ENCODE measurements at places on chromosomes 1 and 21. TPM values are rescaled to one million over a fixed set of nuclear protein-coding genes. Genes with fewer than 3 reads are reported as not detected.

DNA sequence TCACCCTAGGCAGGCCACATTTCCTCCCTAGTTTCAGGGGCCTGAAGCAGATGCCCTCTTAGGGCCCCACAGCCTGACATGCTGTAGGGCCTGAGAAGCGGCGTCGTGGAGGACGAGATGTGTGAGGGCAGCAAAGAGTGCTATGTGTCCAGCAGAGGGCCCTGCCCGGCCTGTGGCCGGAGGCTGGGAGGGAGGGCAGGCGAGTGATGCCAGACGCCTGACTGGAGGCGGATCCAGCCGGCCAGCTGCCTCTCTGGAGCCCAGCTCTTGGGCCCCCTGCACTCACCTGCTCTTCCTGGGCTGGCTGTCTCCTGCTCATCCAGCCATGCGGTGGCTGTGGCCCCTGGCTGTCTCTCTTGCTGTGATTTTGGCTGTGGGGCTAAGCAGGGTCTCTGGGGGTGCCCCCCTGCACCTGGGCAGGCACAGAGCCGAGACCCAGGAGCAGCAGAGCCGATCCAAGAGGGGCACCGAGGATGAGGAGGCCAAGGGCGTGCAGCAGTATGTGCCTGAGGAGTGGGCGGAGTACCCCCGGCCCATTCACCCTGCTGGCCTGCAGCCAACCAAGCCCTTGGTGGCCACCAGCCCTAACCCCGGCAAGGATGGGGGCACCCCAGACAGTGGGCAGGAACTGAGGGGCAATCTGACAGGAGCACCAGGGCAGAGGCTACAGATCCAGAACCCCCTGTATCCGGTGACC lies at the start of gene GPR37L1:
TSS of gene GPR37L1 (plus strand) at position 279 of the 697 bp plus-strand sequence. CDS start at position 326, 47 bp downstream.
- no peak for DNase-seq

GRCh38 chr1:17615157-17615556 lies 75.7 kb downstream of the ARHGEF10L start:
- DNase-seq, result no peak

GRCh38 chr1:16631248-16632043 lies 18.1 kb upstream of the NBPF1 start:
- no peak for DNase-seq

DNA sequence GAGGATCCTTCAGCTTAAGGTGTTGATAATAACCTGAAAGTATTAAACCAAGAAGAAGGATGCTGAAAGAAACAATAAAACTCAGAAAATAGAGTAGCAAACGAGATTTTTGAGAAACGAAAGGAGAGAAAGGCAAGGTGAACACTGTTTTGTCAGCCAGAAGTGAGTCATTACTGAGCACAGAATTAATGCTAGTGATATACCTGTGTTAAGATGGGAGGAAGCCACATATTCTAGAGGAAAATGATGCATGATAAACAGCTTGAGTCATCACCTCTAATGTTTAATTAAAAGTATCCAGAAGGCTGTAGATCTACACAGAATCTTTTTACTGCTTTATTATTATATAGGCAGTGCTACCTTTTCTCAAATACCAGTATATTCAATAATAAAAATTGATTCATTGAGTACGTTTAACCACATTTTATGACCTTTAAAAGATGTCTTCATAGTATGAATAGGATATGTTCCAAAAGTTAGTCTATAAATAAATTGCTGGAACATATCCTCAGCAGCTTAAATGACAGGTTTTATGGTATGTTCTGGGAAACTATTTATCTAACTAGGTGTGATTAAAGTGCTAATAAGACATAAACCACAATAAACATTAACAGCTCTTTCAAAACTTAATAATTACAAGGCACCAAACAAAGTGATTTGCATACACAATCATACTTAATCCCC lies 10.3 kb downstream of the SH3GLB1 start:
- no peak for DNase-seq

- no peak for DNase-seq
Observed at GRCh38 chr1:47753808-47754207, 243.4 kb downstream of the TRABD2B start.

DNA sequence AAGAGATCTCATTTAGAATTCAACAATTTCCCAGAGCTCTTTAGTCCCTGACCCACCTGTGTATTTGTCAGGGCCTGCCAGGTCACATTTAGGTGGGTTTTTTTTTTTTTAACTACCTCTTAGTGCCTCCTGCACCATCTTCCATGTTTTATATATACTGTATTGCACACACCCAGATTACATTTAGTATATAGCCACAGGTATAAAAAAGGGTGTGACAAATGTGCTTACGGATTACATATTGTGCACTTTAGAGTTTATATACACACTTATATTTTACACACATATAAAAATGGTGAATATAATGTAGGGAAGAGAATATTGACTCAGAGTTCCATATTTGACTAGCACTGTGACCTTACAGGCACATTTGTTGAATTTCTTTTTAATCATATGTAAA lies 17.4 kb upstream of the LRIG2 start:
- DNase-seq, result no peak

DNA sequence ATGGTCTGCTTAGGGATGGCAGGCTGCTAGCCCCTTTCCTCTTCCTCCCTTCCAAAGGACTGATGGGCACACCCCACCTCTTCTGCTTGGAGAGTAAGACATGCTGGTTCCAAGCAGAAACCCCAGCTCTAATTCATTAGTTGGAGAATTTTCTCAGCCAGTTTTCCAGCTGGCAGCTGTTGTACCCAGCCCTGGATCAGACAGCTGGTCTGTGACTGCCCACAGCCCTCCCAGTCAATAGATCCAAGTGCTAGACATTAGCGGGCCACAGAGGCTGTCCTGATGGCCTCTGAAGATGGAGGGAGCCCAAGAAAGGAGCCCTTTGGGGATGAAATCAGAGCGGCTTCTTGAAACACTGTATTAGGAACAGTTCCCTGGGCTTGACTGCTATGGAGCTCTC lies 35.8 kb downstream of the ACOT11 start:
- no peak for DNase-seq

DNA sequence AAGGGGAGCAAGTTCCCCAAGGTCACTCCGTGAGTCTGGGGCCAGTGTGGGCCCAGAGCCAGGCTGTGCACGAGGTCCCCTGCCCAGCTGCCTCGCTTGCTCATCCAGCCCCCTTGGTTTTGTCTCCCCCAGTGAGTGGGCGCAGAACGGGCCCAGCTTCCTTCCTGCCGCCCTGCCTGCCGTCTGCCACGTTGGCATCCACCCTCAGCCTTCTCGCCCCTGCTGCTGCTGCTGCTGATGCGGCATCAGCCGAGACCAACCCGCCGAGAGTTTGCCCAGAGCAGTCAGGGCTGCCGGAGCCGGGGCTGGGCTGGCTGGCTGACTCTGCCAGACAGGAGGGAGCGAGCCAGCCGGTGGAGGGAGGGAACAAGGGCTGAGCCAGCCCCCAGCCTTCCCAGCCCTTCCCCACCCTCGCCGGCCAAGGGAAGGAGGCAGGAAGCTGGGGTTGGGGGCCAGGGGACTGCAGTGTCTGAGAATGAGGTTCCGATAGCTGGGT lies 31.4 kb upstream of the WASF2 start:
- no peak for DNase-seq

DNA sequence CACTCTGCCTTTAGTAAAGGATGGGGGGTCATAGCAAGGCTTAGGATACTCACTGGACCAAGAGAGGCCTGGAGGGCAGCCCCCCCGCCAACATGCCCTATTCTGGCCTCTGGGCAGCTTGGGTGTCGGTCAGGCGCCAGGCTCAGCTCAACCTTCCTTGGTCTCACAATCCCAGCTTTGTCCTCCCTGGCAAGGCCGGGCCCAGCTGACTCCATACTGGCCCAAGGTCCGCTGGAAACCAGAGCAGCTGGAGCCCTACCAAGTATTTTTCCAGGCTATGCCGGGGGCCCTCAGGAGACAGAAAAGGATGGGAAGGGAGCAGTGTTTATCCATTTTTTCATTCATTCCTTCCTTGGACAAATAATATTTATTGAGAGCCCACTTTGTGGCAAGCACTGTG lies 6.2 kb downstream of the FBXO2 start:
- no peak for DNase-seq

GRCh38 chr1:156751451-156751756 lies at the start of gene HDGF:
Gene HDGF (minus strand): TSS chr1:156751675. CDS start chr1:156751429, 246 bp downstream.
- DNase-seq, result no peak

GRCh38 chr1:63865561-63865960 lies 91.7 kb downstream of the ROR1 start:
- no peak for DNase-seq

DNA sequence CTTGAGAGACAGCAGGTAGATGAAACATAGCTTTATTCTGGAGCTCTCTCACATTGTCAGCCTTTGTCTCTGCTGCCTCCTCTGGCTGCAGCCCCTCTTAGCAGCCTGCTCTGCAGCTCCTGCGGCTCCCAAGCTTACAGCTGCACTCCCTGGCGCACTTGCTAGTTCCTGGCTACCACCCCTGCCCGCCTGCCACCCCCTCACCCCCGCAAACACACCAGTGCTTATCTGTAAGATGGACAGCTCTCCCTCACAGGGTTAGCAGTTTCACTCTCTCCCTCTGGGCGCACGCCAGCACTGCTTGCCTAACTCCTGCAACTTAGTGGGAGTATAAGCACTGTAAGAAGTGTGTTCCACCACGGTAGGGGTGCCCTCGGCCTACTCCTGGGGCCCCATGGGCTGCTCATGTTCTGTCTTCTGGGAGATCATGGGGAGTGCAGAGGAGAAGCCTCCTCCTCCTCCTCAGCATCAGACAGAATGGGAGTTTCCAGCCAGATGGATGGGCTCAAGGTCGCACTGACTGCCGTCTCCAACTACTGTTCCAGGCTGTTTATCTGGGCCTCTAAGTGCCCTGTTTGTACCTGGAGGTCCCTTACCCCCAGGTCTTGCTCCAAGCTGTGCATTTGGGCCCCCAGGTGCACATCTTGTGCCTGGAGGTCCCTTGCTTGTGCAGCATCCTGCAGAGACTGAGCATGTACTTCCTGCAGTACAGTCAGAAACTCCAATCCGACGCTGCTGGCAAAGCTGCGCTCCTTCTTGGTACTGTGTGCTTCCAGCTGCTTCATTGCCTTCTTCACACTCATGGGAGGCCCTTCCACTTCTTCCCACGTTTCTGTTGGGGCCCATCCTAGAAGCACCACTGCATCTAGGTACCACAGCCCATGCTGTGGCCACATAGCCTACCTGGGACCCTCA lies 1388.1 kb downstream of the AMY1C start:
- no peak for DNase-seq

DNA sequence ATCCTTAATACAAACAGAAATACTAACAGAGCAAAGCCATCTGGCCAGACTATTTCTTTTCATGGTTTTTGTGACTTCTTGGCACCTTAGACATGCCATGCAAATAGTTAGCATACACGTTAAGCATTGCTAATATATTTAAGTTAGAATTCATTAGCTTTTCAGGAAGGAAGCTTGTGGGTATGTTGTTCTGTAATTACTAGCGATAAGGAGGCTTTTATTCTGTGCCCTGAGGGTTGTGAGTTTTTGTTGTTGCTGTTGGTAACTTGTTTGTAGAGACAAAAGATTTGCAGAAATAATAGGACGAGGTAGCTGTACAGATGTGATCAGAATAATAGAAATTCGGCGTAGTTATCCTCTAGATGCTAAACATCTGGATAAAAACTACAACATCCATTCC lies 305.3 kb downstream of the TM2D1 start:
- no peak for DNase-seq

Gene CDC20
- total RNA-seq, result 12.3 TPM

Gene PLA2G4A
- 36.8 TPM for total RNA-seq

Gene TMEM240
- 6.7 TPM for total RNA-seq

Gene ARHGEF16
- 3.3 TPM for total RNA-seq

Gene ZNF683
- total RNA-seq, result not detected

Gene MMP23B
- 45.6 TPM for total RNA-seq

Gene ARL8A
- 19.2 TPM for total RNA-seq

Gene CNR2
- 0.11 TPM for total RNA-seq
